ENCODE measurements at places on chromosomes 2 and 18. TPM values are rescaled to one million over a fixed set of nuclear protein-coding genes. Genes with fewer than 3 reads are reported as not detected.
A peak's percentile ranks its signal among the peaks of the same experiment; 100 is the strongest.

The GPBAR1 gene
- total RNA-seq, result 1.6 TPM

The LRATD1 gene
- 19.4 TPM for total RNA-seq

The CRIM1 gene
- 35.7 TPM for total RNA-seq

The ALK gene
- 9.6 TPM for total RNA-seq

The LRP1B gene
- total RNA-seq, result 28.7 TPM

GRCh38 chr2:60408207-60408606 is 145.2 kb downstream of the BCL11A start:
- DNase-seq, result no peak

GRCh38 chr18:23935804-23936203 is 78.8 kb upstream of the TTC39C start:
- no peak for DNase-seq

DNA sequence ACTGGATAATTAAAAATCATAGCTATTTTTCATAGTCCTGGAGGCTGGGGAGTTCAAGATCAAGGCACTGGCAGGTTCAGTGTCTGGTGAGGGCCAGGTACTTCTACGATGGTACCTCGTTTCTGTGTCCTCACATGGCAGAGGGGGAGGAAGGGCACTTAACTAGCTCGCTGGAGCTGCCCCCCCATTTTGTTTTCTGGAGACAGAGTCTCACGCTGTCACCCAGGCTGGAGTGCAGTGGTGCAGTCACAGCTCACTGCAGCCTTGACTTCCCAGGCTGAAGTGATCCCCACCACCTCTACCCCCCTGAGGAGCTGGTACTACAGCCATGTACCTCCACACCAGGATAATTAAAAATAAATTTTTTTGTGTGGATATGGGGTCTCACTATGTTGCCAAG is 40.3 kb downstream of the ASB1 start:
- no peak for DNase-seq

GRCh38 chr2:226063704-226064440 is 664.4 kb downstream of the NYAP2 start:
- no peak for DNase-seq

- no peak for DNase-seq
Observed at GRCh38 chr2:133862400-133862977, 294.2 kb upstream of the NCKAP5 start.

- no peak for DNase-seq
Observed at GRCh38 chr2:162056796-162057399, 17.1 kb downstream of the DPP4 start.

DNA sequence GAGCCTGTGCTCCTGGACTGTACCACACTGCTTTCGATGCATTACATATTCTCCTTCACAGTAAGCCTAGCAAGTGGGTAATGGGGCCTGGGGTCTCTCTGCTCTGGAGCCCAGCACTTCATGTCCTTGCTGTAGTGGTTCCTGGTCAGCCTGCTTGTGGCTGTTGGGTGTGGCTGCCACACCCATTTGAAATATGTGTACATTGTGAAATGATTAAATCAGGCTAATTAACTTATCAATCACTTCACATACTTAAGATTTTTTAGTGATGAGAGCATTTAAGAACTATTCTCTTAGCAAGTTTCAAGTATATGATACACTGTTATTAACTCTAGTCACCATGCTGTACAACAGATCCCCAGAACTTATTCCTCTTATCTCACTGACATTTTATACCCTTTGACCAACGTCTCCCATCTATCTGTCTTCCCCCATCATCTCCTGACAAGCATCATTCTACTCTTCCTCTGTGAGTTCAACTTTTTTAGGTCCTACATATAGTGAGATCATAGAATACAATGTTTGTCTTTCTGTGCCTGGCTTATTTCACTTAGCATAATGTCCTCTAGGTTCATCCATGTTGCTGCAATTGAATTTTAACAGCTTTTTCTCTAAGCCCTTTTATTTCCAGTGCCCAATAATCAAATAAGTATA is 92.1 kb downstream of the LYPD6 start:
- no peak for DNase-seq

DNA sequence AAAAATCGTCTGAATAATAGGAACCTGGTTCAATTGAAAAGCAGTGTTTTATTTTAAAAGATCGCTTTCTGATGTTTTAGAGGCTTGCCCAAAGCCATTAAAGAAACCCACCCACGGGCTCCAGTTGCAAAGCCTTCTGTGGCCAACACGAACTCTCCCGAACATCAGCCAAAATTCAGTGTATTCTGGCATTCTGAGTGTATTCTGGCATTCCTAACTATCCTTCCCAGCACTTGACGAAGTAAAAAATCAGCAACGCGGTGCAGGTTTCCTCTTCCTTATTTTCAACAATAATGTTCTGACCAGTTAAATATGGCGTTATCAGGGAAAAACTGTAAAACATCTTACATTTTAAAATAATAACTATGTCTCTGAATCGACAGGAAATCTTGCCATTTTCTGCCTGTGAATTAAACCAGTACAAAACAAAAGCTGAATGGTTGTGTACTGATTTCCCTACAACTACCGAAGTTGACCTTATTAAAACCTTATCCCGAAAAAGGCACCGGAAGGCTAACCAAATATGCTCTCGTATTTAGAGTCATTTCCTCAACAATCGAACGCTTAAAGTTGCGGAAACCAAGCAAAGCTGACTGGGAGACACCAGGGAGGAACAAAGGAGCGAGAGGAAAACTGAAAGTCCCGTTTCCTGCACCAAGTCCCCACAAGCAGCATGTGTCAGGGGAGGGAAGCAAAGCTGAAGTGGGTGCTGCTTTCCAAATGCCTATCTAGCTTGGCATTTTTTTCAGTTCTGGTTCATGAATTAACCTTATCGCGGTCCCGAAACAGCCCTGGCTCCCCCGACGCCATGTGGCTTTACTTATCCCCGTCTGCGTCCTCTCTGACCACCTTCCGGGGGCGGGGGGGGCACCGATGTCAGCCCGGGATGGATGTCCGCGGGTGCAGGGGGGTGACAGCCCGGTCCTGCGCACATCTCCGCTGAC is 44.3 kb downstream of the ZNF516 start:
- DNase-seq, result no peak

- no peak for DNase-seq
Observed at GRCh38 chr18:3775996-3776395, 326.0 kb downstream of the TGIF1 start.

GRCh38 chr18:74281011-74281979 is 10.5 kb downstream of the CYB5A start:
- peak; percentile 50 for DNase-seq

GRCh38 chr2:137202318-137202717 is 437.0 kb downstream of the THSD7B start:
- no peak for DNase-seq

- DNase-seq, result no peak
Observed at GRCh38 chr2:79189465-79189864, 29.9 kb upstream of the REG3A start.

DNA sequence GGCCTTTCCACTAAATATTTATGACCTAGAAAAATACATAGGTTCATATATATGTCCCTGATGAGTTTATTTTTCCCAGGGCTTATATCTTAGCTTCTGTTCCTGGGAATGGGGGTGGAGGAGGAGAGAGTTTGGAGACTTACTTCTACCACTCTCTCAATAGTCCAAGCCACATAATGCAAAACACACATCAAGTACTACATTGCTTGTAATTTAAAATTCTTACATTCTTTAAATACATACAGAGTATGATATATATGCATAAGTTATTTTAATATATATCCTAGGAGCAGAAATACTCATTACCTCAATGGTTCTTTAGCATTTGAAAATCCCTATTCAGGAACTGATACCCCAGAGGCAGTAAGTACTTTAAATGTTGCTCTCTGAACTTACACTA is 73.2 kb upstream of the MYL1 start:
- no peak for DNase-seq

- no peak for DNase-seq
Observed at GRCh38 chr2:164773091-164773490, 68.5 kb downstream of the COBLL1 start.

DNA sequence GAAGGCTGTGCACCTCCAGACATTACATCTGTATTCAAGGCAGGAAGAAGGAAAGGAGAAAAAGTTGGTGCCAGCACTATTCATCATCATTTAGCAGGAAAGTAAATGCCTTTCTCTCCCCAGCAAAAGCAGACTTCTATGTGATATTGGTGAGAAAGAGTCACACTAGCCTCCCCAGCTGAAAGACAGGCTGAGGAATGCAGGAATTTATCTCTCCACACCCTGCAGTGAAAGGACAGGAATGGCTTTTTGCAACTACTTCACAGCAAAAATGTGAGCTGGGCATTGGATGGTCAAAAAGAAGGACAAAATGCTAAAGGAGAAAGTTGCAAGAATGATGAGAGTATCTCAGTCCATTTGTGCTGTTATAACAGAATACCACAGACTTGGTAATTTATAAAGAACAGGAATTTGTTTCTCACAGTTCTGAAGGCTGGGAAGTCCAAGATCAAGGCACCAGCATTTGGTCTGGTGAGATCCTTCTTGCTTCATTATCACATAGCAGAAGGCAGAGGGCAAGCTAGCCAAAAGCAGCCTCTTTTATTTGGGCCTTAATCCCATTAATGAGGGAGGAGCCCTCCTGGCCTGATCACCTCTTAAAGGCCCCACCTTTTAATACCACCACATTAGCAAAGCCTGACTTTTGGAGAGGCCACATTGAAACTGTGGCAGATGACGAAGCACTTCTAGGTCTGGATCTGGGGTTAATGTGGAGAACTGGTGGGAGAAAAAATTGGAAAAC is 388.1 kb upstream of the SLC14A2 start:
- no peak for DNase-seq

DNA sequence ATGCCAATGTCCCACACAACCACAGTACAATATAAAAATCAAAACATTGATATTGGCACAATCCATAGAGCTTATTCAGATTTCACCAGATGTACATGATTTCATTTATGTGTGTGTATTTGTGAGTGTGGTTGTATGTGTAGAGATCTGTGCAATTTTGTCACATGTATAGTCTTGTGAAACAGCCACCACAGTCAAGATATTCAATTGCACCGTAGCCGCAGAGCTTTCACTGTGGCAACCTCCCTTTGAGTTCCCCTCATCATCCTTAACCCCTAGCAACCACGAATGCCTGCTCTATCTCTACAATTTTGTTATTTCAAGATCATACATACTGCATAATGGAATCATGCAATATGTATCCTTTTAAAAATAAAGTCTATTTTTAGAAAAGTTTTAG is 391.3 kb downstream of the SETBP1 start:
- DNase-seq, result no peak

DNA sequence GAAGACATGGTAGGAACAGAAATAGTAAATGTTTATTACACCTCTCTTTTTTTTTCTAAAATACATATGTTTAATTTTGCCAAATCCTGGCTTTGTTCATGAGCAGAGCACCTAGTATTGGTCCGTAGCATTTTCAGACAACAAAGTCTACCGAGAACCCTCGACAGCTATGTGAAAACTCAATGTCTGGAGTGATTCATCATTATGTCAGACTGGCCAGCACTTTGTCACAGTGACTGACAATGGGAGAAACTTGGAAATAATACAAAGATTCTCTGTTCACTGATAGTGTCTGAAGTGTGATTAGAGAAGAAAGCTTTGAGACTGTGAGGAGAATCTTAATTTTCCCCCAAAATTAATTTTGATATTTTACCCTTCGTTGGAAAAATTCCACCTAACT is 143.0 kb downstream of the HNMT start:
- DNase-seq, result no peak

DNA sequence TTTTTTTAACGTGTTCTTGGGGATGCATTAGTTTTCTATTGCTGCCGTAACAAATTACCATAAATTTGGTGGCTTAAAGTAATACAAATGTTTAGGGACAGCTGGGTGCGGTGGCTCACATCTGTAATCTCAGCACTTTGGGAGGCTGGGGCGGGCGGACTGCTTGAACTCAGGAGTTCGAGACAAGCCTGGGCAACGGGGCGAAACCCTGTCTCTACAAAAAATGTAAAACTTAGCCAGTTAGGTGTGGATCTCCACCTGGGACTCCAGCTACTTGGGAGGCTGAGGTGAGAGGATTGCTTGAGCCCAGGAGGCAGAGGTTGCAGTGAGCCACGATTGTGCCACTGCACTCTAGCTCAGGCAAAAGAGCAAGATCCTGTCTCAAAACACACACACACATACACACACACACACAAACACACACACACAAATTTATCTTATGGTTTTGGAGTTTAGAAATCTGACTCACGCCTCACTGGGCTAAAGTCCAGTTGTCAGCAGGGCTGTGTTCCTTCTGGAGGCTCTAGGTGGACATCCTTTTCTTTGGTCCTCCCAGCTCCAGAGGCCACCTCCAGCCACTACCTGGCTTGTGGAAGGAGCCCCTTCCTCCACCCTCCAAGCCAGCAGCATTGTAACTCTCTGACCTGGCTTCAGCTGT is 76.1 kb downstream of the SEPTIN10 start:
- no peak for DNase-seq

- DNase-seq, result no peak
Observed at GRCh38 chr18:70169747-70170146, 35.7 kb downstream of the RTTN start.

DNA sequence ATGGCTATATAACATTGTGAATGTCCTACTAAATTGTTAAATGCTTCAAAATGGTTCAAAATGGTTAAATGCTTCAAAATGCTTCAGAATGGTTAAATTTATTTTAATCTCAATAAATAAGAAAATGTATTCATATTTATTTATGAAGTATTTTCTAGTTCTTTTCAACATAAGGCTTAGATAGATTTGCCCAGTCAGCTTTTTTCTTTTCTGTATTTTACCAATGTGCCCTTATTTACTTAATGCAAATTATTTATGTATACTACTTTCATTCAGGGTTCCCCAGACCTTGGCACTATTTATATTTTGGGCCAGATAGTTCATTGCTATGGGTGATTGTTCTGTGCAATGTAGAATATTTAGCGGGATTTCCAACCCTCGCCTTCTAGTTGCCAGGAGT is 546.7 kb downstream of the RIT2 start:
- DNase-seq, result no peak

- DNase-seq, result no peak
Observed at GRCh38 chr2:201237486-201238123, 22.7 kb upstream of the CASP8 start.

GRCh38 chr2:173978447-173978846 is 13.3 kb upstream of the SP3 start:
- no peak for DNase-seq

DNA sequence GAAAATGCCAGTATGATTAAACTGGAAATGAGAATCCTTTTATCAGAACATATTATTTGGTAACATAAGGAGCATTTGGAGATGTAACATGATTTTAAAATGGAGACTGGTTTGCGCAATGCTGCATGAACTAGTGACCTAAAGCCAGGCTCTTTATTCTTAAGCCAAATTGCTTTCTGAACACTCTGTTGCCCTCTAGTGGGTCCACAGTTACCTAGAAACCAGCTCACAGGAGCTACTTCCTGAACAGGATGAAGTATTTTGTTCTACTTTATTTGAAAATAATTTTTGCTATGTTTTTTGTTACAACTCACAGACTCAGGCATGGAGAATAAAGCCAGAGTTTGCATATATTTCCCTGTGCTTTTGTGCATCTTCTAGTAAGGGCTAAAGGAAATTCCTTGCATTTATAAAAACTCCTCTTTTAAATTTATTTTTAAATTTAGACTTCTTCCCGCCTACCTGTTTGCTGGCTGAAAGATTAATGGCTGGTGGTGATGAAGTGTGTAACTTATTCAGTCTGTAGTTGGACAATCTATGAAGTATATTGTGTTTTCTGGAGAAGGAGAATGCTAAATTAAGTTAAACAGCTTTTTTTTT is 146.7 kb downstream of the PARD3B start:
- DNase-seq, result no peak

- no peak for DNase-seq
Observed at GRCh38 chr2:178845566-178846457, 38.6 kb upstream of the TTN start.
